ENCODE measurements at places on chromosomes 5 and 9. TPM values are rescaled to one million over a fixed set of nuclear protein-coding genes. Genes with fewer than 3 reads are reported as not detected.
A peak's percentile ranks its signal among the peaks of the same experiment; 100 is the strongest.

DNA sequence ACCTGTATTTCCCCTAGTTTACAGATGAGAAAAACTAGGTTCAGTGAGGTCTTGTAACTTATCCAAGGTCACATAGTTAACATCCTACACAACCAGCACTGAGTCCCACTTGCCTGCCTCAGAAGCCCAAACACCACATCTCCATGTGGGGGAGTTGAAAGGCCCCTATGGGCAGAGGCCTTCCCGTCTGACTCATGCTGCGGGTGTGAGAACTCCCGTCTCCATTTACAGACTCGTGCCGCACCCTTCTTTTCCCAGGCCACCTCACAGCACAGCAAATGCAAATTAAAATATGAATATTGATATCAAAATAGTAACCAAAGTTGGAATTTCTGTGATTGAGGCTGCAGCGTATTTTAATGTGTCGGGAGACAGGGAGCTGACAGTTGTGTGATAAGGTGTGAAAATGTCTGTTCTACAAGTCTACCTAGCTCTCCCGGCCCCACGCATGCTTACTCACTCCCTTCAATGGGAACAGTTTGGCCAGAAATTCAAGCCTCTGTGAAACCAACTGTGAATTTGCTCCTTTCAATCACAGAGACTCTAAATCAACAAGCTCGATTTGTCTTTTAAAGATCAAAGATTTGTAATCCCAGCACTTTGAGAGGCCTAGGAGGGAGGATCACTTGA, 90.1 kb downstream of the CRB2 start:
- no peak for DNase-seq

DNA sequence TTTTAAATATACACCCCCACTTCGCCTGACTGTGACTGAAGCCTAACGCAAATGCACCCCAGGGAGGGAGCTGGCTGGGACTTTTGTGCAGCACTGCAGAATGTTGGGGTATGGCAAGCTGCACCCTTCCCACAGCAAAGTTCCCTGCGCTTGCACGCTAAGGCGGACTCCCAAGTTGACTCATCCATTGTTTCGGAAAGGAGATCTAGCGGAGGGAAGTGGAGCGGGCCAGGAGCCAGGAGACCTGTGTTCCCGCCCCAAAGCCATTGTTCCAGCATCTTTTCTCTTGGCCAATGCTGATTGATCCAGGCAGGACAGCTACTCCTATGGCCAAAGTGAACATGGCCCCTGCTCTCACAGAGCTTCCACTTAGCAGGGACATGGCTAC, 202.9 kb downstream of the AOPEP start:
- DNase-seq, result no peak

DNA sequence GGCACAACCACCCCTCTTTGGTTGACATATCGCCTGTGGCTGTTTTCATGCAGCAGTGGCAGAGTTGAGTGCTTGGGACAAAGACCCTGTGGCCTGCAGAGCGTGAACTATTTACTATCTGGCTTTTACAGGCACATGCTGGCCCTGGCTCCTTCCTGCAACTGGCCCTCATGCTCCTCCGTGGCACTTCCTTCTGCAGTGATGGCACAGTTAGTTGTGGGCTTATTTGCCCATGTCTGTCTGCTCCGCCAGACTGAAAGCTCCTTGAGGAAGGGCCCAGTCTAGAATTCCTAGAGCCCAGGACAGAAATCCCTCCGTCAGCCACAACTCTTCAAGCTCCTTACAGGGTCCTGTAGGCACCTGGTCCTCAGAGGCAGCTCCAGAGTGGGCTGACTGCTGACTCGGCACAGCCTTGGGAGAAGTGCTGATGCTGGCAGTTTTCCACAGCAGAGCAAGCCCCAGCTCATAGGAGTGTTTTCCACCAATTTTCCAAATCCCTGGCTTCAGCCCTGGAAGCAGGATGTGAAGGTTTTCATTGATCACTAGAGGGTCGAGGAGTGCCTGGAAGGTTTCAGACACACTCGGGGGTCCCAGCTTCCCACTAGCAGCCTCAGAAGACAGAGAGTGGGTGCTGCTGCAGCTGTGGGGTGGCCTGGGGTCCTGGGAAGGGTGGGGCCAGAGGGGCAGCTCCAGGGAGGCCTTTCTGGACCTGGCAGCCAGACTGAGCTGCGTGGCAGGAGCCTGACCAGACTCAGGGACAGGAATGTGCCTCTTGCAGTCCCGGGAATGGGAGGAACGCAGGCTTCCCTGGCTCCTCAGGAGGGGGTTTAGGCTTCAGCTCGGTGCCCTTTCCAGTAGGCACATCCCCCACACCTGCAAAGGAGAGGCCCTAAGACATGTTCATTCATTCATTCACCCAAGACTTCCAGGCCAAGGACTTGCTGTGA, 56.5 kb upstream of the ANGPTL2 start:
- DNase-seq, result peak; percentile 26

DNA sequence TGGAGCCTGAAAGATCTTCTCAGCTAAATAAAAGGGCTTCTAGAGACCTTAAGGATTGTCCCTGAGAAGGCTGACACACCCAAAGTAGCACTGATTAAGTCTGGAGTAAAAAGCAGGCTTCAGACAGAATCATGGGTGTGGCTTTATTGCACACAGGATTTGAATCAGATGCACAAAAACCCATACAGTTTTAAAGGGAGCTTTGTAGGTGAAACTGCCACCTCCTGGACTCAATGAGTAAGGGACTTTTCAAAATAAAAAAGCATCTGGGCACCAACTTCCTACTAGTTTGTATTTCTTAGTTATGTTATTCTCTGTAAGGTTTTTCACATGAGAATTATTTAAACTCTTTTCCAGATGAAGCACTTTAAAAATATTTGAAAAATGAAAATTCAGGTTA, 129.4 kb downstream of the EDIL3 start:
- DNase-seq, result no peak

GRCh38 chr5:55923177-55923771, 71.5 kb downstream of the IL6ST start:
- peak; percentile 40 for DNase-seq

GRCh38 chr5:82991678-82992323, 85.4 kb downstream of the TMEM167A start:
- no peak for DNase-seq

DNA sequence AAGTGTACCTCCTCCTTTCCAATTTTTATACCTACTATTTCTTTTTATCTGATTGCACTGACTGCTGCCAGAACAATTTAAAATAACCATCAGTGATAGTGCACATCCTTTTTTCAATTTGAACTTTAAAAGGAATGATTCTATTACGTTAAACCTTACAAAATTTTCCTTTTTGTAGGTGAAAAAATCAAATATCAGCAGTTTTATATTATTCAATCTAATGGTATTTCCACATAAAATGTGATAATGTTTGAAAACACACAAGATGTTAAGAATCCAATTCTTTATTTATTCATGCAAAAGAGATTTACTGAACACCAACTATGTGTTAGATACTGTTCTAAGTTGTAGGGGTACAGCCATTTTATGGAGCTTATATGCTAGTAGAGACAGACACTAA, 105.7 kb downstream of the GDNF start:
- DNase-seq, result no peak

DNA sequence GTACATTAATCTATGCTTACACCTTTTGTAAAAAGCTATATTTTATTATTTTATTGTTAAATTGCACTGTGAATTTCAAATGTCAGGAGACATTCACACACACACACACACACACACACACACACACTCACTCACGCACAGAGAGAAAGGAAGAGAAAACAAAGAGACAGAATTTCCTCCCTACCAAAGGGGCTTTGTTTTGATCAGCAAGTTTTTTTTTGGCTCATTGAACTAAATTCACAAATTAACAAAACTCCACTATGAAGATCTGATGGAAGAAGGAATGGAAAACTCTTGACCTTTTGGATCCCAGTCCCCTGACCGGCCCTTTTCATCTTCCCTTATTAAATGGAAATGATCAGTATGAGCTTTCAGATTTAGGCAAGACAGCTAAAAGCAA, 161.2 kb downstream of the PDE4D start:
- no peak for DNase-seq

- DNase-seq, result no peak
Observed at GRCh38 chr9:89633404-89633803, 28.6 kb downstream of the GADD45G start.

- no peak for DNase-seq
Observed at GRCh38 chr9:88923092-88923491, 68.2 kb upstream of the S1PR3 start.

DNA sequence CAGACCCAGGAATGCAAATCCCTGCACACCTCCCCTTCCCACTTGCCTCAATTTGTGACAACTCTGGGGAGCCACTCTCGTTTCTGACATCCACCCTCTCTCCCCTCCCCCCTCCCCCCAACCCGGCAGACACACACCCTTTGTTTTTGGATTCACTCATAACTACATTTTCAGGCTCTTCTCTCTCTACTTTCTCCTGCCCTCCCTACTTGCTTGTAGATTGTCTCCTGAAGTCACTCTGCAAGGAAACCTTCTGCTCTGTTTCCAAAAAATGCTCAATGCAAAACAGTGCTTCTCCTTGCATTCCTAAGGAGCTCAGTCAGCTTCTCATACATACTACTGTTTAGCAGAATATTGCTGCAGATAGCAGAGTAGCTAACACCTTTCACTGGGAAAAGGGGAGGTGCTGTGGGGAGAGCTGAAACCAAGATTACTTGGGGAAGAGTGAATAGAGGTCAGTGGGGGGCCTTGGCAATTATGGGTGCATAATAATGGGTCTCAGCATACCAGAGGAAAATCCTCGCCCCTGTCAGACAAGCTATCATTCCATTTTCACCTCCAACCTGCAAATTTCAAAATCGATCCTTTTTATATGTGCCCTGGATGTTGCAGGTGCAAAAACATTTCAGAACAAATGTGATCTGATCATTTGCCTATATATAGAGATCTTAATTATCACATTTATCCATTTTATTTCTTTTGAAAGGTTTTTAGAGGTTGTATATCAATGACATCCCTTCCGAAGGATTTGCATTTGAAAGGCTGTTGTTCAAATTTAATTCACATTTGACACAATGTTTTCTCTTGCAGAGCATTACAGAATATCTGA, 1860.7 kb upstream of the WWC1 start:
- DNase-seq, result no peak

DNA sequence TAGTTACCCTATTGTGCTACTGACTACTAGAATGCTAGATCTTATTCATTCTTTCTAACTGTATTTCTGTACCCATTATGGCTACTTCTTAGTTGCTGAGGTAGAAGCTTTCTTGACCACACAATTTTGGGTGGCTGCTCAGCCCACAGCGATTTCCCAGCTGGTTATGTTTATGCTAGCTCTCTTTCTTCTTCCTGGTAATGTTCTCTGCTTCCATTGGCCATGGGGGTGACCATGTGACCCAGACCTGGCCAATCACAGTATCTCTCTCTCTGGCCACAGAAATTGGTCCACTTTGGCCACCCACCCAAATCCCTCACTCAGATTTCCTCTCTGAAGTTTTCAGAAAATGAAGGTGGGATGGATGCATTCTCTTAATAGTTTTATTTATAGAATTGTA, 427.9 kb upstream of the CLINT1 start:
- no peak for DNase-seq

GRCh38 chr9:114214181-114214580, 58.8 kb downstream of the COL27A1 start:
- no peak for DNase-seq

DNA sequence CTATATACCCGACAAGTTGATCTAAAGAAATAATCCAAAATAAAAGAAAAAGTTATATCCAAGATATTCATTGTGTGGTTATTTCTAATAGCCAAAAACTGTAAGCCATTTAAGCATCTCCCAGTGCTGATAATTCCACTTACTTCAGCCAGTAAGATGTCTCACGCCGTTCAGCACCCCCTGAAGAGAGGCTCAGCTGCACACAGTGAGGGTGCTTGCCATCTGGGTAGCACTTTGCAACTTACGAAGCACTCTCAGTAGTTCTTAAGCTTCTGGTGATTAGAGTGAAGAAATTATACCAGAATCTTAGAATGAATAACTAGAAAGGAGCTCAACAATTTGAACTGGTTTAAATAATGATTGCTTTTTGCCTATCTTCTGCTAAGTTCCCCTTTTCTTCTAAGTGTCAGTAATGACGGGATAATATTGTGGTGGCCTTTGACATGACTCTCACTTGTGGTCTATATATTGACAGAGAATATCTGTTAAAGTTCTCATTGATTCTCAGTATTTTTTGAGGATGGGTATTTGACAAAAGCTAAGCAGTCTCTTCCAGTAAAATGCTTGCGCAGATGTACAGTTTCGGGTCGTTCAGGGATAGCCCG, 26.2 kb upstream of the LTC4S start:
- DNase-seq, result no peak

DNA sequence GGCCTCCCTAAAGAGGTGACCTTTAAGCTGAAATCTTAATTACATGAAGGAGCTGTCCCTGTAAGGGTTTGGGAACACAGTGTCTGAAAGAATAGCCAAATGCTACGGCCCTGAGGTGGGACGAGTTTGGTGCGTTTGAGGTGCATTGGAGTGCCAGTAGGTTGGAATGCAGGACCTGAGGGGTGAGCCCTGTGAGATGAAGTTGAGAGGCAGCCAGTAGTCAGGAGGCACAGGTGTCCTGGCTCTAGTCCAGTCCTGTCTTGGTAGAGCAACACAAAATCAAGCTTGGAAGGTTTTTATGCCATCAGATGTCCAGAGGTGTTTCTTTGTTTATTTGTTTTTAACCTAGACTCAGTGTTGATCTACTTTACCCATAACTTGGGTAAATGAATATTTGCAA, 108.5 kb downstream of the ARHGAP26 start:
- no peak for DNase-seq

The PPP3R2 gene
- not detected for total RNA-seq

The PCDHB3 gene
- not detected for total RNA-seq

The PCDHGB2 gene
- total RNA-seq, result 0.12 TPM
